Heart right ventricle (tissue), 16 donors: ENCODE measurements at places on chromosomes 4 and X.

DNA sequence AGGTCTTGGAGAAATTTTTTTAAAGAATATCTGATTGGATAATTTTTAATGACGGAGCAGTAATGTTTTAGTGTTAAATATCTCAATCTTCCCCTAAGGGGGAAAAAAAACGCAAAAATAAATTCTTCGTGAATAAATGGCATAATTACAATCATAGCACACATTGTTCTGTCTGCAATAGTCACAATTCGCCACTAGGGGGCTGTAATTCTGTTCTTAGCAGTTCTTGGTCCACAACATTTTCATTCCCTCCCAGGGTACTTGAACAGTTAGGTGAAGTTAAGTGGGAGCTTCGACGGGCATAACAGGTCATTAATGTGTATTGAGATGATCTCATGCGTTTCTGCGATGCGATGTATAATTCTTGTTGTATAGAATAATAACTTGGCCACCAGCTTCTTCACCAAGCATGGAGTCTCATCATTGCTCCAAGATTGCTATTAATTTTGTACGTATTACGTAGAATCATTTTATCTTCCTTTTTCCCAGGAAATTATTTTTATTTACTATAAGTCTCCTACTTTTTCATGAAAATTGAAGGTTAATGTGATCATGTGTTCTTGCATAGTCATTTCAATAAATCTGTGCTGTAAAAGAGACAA is 27.2 kb downstream of the HTR2C start:
- DNase-seq, result peak; percentile 3

DNA sequence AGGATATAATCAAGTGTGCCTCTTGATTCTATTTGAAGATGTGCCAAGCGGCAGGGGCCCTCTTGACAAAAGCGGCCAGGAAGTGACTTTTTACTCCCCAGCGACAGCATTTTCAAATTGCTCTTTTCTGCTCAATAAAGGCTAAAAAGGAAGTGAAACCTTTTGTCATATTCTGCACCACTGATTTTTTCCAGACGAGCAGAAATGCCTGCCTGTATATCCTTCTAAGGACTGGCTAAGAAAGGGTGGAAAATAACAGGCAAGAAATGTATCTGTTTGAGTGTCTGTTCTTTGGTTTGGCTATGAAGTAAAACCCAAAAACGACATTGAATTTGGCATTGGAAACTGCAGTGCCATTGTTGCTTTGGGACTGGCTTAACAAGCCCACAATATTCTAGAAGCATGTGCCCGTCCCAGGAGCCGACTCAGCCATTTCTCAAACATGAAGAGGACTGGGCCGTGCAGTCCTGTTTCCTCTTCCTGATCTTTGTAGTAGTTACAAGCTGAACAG is 25.4 kb downstream of the TMSB4X start:
- no peak for DNase-seq

DNA sequence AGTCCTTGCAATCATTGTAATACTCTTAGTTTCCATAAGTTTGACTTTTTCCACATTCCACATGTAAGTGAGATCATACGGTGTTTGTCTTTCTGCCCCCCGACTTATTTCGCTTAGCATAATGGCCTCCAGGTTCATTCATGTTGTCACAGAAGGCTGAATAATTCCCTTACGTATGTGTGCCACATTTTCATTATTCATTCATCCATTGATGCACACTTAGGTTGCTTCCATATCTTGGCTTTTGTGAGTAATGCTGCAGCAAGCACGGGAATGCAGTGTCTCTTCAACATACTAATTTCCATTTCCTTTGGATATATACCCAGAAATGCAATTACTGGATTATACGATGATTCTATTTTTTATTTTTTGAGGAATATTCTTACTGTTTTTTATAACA is 22.0 kb upstream of the VEGFC start:
- no peak for DNase-seq

- DNase-seq, result no peak
These were observed 167.8 kb downstream of the AFAP1 start for GRCh38 chr4:7771541-7772507.

DNA sequence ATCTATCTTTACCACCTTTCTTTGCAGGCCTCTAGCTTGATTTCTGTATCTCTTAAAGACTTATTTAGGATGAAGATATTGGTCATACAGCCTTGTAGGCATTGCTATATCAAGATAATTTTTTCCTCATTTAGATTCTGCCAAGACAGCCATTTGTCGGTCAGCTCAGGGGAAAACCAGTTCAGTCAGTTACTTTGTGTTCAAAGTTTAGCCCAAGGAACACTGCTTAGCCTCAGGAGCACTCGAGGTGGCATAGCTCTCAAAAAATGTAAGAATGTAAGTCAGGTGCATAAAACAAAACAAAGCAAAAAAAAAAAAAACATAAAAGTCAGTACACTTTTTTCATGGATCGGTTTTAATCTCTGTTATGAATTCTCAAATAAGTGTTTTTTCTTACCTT is 43.4 kb downstream of the NRK start:
- DNase-seq, result no peak
